ENCODE measurements at places on chromosomes 2 and 18. TPM values are rescaled to one million over a fixed set of nuclear protein-coding genes. Genes with fewer than 3 reads are reported as not detected.

DNA sequence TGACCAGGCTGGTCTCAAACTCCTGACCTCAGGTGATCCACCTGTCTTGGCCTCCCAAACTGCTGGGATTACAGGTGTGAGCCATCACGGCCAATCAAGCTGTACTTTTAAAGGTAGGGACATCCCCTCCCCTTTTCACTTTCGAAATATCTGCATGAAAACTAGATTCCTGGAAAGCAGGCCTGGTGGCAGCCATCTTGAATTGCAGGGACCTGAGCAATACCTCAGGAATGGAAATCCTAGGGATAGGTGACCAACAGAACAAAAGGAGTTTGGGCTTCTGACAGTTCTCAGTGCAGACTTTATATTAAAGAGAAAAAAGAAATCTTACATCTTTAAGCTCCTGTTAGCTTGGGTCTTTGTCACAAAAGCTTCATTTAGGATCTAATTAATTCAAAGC, 62.6 kb downstream of the KLF7 start:
- no peaks in the 10 kb centered on the region for H3K27me3 ChIP-seq
- no peaks in the 10 kb centered on the region for H3K4me1 ChIP-seq
- DNase-seq = no peak
- H3K4me3 ChIP-seq = no peak overlapping the region
- no peak overlapping the region for H3K27ac ChIP-seq
- no peaks in the 10 kb centered on the region for H3K36me3 ChIP-seq

Gene RABL2A
- 10.9 TPM for total RNA-seq

GRCh38 chr2:49248506-49248905, 94.2 kb upstream of the FSHR start:
- H3K27me3 ChIP-seq = no peaks in the 10 kb centered on the region
- no peak overlapping the region for H3K27ac ChIP-seq

GRCh38 chr2:171271386-171271785, 110.7 kb upstream of the TLK1 start:
- H3K27ac ChIP-seq = no peak overlapping the region
- no peaks in the 10 kb centered on the region for H3K36me3 ChIP-seq

GRCh38 chr2:150450765-150451164, 36.7 kb downstream of the RND3 start:
- H3K4me3 ChIP-seq = no peak overlapping the region
- no peak overlapping the region for H3K27ac ChIP-seq
- H3K4me1 ChIP-seq = no peaks in the 10 kb centered on the region
- DNase-seq = no peak

- peaks cover 5% of the 10 kb centered on the region for H3K4me1 ChIP-seq
- H3K27ac ChIP-seq = no peak overlapping the region
- no peaks in the 10 kb centered on the region for H3K36me3 ChIP-seq
- no peak overlapping the region for H3K4me3 ChIP-seq
- H3K27me3 ChIP-seq = no peaks in the 10 kb centered on the region
- no peak for DNase-seq
Measured at GRCh38 chr18:69978732-69979715, 31.4 kb upstream of the CD226 start.

DNA sequence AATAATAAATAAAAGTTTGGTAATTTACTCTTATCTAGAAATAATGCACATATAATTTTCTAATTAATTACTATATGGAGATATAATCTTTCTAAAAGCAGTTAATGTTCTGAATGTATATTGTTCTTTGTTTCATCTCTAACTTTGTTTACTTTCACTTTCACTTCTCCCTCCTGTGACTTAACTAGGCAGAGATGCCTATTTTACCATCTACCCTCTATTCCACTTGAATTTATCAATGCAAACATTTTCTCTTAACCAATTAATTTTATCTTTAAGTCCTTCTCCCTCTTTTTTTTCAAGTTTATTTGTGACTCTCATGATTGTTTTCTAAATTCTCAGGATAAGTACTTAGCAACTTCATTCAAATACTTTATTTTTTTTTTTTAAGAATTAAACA, 55.1 kb upstream of the IL1RL1 start:
- H3K27ac ChIP-seq = no peak overlapping the region
- peaks cover 5% of the 10 kb centered on the region for H3K4me1 ChIP-seq
- H3K27me3 ChIP-seq = no peaks in the 10 kb centered on the region
- H3K36me3 ChIP-seq = no peaks in the 10 kb centered on the region
- DNase-seq = no peak
- no peak overlapping the region for H3K4me3 ChIP-seq

GRCh38 chr2:209371407-209371806, 52.4 kb upstream of the MAP2 start:
- H3K27me3 ChIP-seq = no peaks in the 10 kb centered on the region
- peaks cover 9% of the 10 kb centered on the region for H3K4me1 ChIP-seq
- DNase-seq = no peak
- no peak overlapping the region for H3K4me3 ChIP-seq
- no peaks in the 10 kb centered on the region for H3K36me3 ChIP-seq

Gene MAP2
- total RNA-seq = 4.4 TPM

Gene IGFBP2
- 130 TPM for total RNA-seq

Gene PJVK
- 2.9 TPM for total RNA-seq

Gene PSTPIP2
- total RNA-seq = 11.5 TPM

DNA sequence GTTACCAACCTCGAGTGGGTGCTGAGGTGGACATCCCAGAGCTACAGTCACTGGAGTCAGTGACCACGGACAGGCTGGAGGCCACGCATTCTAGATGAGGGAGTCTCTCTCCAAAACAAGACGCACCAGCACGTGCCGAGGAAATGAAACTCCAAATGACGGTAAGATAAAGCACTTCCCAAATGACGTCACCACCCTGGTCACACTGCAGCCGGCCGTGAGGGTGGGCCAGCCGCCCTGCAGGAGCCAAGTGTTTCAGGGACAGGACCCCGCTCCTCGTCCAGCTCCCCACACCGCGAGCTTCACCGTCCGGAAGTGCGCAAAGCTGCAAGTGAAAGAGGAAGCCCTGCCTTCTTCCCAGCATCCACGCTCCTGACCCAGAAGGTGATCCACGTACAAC, 99.4 kb downstream of the ZNF516 start:
- no peak overlapping the region for H3K27ac ChIP-seq
- no peaks in the 10 kb centered on the region for H3K36me3 ChIP-seq
- H3K4me1 ChIP-seq = peaks cover 39% of the 10 kb centered on the region
- no peak for DNase-seq

Gene LAPTM4A
- total RNA-seq = 214 TPM

DNA sequence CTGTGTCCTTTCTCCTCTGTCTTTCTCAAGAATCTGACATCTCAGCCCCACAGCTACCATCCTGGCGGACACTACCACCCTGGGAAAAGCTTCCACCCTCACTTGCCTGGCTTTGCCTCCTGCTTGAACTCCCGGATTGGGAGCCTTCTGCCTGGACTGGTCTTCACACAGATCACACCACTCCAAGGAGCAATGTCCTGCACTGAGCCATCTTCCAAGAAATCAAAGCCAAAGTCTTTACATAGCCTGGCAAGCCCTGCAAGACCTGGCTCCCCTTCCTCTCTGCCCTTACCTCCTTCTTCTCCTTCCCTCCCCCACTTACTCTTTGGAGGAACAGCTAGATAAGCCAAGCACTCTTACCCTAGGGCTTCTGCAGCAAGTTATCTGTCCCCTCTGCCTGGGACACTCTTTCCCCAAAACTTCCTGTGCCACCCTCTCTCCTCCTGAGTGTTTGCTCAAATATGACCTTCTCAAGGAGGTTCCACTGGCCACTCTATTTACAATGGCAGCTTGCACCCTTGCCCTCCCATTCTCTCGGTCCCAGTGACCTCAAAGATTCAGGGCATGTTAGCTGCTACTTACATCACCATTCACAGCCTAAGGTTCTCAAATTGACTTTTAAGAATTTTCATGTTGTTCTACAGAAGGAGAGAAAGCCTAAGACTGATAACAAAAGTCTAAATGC, 9.7 kb downstream of the ATP8B1 start:
- DNase-seq = no peak
- no peak overlapping the region for H3K4me3 ChIP-seq
- H3K36me3 ChIP-seq = no peaks in the 10 kb centered on the region
- H3K27me3 ChIP-seq = no peaks in the 10 kb centered on the region
- H3K27ac ChIP-seq = no peak overlapping the region

Gene DCC
- 1.9 TPM for total RNA-seq

DNA sequence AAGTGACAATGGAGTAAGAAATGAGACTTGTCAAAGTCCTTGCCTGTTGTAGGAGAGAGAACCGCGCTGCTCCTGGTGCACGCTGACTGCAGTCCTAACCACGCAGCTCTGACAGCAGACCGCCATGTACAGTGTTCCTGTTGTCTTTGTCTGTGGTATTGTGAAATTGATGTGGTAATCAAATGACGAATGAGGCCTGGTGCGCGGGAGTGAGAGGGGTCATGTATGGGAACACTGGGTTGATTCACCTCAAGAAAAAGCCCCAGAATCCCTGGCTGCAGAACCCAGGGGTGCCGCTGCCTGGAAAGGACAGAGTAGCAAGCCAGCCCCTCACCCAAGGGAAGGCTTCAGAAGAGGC, 64.0 kb downstream of the INPP4A start:
- peak overlapping the region; percentile 74 for H3K27ac ChIP-seq
- H3K4me1 ChIP-seq = peaks cover 25% of the 10 kb centered on the region
- no peak overlapping the region for H3K4me3 ChIP-seq
- no peaks in the 10 kb centered on the region for H3K27me3 ChIP-seq
- DNase-seq = peak; percentile 70

DNA sequence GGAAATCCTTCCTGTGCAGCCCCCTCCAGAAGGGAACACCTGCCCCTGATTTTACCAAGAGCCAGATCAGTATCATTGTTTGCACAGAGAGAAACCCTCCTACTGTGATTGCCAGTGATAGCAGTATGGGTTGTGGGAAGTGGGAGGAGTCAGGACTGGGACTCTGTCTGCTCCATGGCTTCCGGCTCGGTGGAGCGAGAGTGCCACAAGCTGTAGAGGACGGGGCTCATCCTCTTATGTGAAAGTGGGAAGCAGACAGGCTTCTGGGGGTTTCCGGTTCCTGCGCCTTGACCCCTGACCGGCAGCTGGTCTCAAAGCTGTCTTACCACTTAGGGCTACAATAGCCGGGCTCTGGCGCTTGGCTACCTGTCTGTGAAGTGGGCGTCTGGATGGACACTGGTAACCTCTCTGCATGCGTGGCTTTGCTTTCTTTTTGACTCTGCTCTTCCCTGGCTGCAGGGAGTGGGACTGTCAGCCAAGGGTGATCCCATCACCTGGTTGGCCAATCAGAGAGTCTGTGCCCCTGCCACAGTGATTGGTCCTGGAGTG, 79.7 kb downstream of the BCL2L11 start:
- H3K27ac ChIP-seq = no peak overlapping the region
- H3K4me1 ChIP-seq = no peaks in the 10 kb centered on the region
- no peaks in the 10 kb centered on the region for H3K27me3 ChIP-seq
- H3K36me3 ChIP-seq = no peaks in the 10 kb centered on the region
- DNase-seq = no peak

Gene RANBP2
- total RNA-seq = 38.8 TPM

Gene PROKR1
- not detected for total RNA-seq

Gene CROCC2
- total RNA-seq = not detected

Gene COL3A1
- 180 TPM for total RNA-seq

Gene ABI2
- total RNA-seq = 61.2 TPM

DNA sequence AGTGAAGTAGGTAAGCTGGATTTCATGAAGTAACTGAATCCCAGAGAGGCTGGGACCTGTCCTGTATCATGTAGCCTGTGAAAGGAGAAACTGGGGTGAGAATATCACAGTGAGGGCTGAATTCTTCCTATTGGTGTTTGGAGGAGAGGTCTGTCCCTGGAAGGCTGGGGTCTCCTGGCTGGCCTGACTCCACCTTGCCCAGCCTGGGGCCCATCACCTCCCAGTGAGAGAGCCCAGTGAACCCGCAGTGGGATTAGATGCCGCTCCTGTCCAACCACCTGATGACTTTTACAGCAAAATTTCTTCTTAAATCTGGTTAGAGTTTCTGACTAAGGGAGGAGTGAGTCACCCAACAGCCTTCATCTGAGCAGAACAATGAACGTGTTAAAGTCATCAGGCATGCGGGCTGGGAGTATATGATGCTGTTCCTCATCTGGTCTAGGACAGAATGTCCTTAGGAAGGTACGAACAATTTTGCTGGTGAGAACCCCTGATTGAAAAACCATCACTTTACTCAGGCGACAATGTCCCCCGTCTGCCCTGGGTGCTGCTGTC, 152.9 kb downstream of the LPIN1 start:
- no peaks in the 10 kb centered on the region for H3K4me1 ChIP-seq
- no peaks in the 10 kb centered on the region for H3K27me3 ChIP-seq
- no peaks in the 10 kb centered on the region for H3K36me3 ChIP-seq
- no peak for DNase-seq
- no peak overlapping the region for H3K27ac ChIP-seq
- no peak overlapping the region for H3K4me3 ChIP-seq

Gene NYAP2
- not detected for total RNA-seq

- peaks cover 3% of the 10 kb centered on the region for H3K4me1 ChIP-seq
- H3K27ac ChIP-seq = peak overlapping the region; percentile 74
- peak overlapping the region; percentile 58 for H3K4me3 ChIP-seq
- H3K27me3 ChIP-seq = no peaks in the 10 kb centered on the region
- peak; percentile 27 for DNase-seq
Measured at GRCh38 chr2:110678457-110679336, 834 bp upstream of the BUB1 start.

Gene REEP1
- 5.8 TPM for total RNA-seq

GRCh38 chr18:22547807-22548561, 130.3 kb upstream of the CTAGE1 start:
- peaks cover 45% of the 10 kb centered on the region for H3K4me1 ChIP-seq
- no peak overlapping the region for H3K4me3 ChIP-seq
- no peak for DNase-seq
- no peaks in the 10 kb centered on the region for H3K27me3 ChIP-seq
- no peak overlapping the region for H3K27ac ChIP-seq

GRCh38 chr2:215900843-215901242, 112.5 kb downstream of the MREG start:
- H3K36me3 ChIP-seq = no peaks in the 10 kb centered on the region
- DNase-seq = no peak
- H3K27ac ChIP-seq = no peak overlapping the region
- no peaks in the 10 kb centered on the region for H3K4me1 ChIP-seq
- no peak overlapping the region for H3K4me3 ChIP-seq

Gene UGT1A7
- not detected for total RNA-seq

Gene EFR3B
- total RNA-seq = 2.1 TPM

DNA sequence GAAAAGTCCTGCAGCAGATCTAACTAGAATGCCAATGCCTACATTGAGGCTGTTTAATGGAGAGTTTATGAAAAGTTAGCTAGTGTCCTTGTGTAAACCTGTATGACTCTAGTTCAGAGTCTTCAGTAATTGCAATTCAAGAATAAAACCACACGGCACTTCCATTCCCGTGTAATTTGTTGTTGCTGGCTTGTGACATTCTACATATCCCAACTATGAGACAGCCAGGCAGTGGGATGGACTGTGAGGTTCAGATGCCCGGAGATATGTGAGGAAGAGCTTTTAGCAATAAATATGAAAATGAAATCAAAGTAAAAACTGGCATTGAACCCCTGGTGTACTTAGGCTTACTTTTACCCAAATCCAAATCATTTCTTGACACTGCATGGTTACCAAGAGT, 263.4 kb downstream of the NEDD4L start:
- no peak for DNase-seq
- no peaks in the 10 kb centered on the region for H3K27me3 ChIP-seq
- no peak overlapping the region for H3K27ac ChIP-seq
- no peak overlapping the region for H3K4me3 ChIP-seq
- H3K36me3 ChIP-seq = no peaks in the 10 kb centered on the region

GRCh38 chr18:48687346-48688042, 148.7 kb downstream of the CTIF start:
- H3K36me3 ChIP-seq = peaks cover 9% of the 10 kb centered on the region
- no peaks in the 10 kb centered on the region for H3K27me3 ChIP-seq
- no peak for DNase-seq
- no peak overlapping the region for H3K4me3 ChIP-seq

GRCh38 chr2:95700519-95700918, 108.7 kb downstream of the TRIM43 start:
- no peak overlapping the region for H3K4me3 ChIP-seq
- no peak overlapping the region for H3K27ac ChIP-seq
- no peaks in the 10 kb centered on the region for H3K36me3 ChIP-seq
- no peaks in the 10 kb centered on the region for H3K27me3 ChIP-seq

Data from adrenal gland (tissue), 19 donors.